ENCODE measurements at places on chromosomes 6 and 20.

DNA sequence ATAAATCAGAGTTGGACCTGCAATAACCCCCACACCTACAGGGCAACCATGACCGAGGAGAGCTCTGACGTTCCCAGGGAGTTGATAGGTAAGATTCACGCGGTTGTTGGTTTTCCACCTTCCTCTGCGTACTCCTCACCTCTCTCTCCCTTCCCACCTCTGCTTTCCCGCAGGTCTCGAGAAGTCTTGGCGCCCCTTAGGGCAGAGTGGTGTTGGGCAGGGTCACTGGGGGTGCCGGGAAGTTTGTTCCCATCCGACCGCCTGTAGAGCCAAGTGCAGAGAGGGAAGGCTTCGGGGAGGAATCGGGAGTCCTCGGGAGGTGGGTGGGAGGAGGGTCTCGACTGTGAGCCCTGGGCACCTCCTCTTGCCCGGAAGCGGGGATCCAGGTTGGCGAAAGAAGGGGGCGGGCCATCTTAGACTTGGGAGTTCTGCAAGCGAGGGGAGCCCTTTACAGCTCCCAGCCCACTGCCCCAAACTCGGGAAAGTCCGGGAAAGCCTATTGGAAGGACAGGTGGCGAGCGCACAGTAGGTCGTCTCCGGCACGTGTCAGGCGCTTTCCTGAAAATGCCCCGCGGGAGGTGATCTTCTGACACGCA is 672 bp downstream of the CARMIL1 start:
- DNase-seq = no peak

GRCh38 chr20:37192137-37192854 is 12.9 kb upstream of the MROH8 start:
- DNase-seq = peak; percentile 46

DNA sequence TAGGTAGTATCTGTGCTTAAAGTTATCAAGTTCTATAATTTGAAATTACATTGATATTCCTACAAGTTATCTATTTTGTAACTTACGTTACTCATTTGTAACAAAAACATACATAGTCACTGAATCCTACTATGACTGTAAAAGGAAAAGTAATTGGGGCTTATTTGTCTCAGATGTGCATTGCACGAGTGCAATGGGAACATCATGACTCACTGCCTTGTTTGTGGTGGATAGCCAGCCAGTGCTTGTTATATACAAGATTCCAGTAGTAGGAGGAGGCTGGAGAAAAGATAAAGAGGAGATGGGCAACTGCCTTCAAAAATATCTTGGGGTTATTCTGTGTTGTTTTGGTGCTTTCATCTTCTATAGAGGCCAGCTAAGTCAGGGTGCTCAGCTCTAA is 164.1 kb downstream of the RNF144B start:
- peak; percentile 62 for DNase-seq

DNA sequence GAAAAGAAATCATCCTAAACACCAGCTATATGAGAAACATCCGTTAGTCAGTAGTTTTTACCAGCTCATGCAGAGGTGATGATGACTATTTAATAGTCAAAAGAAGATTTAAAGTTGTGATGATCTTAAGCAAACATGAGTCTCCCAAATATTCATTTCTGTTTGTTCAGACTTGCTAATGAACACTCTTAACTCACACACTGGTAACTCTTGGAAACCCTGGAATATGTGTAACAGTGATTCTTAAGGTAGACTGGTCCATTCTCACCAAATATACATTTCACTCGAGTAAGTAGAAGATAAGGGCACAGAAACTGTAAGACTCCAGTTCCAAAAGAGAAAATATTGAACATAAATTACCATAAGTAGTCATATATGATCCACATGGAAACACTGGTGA is 29.1 kb downstream of the RSPO3 start:
- no peak for DNase-seq

GRCh38 chr6:168834801-168835200 is 393.8 kb downstream of the SMOC2 start:
- no peak for DNase-seq

- no peak for DNase-seq
Observed at GRCh38 chr20:20785226-20785625, 72.8 kb upstream of the RALGAPA2 start.

GRCh38 chr20:36893801-36894200 is 17.9 kb downstream of the TLDC2 start:
- no peak for DNase-seq

GRCh38 chr20:62580052-62580451 is 62.3 kb upstream of the SLCO4A1 start:
- DNase-seq = no peak

- DNase-seq = no peak
Observed at GRCh38 chr6:24660105-24660504, 6.6 kb downstream of the TDP2 start.

DNA sequence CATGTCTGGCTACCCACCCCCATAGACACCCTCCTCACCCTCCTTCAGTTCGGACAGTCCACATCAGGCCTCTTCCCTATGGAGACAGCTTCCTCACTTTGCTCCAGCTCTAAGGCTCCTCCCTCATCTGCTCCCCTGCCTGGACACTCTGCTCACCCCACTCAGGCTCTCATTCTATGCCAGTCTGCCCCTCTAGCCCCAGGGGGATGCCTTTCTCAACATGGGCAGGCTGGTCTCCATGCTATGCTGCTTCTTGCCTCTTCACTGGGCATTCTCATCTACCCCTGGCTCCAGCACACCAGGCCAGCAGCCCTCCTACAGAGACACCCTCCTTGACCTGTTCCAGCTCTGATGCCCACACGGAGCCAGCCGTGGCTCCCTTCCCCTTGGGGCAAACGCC is at the start of gene WFDC8:
WFDC8 (minus strand) TSS at position 101 of the 400 bp plus-strand sequence; CDS start at position 64, 37 bp downstream.
- no peak for DNase-seq

GRCh38 chr6:35474131-35474941 is 6.1 kb downstream of the RPL10A start:
- DNase-seq = no peak

GRCh38 chr6:31179896-31180295 is 9.4 kb upstream of the POU5F1 start:
- no peak for DNase-seq

DNA sequence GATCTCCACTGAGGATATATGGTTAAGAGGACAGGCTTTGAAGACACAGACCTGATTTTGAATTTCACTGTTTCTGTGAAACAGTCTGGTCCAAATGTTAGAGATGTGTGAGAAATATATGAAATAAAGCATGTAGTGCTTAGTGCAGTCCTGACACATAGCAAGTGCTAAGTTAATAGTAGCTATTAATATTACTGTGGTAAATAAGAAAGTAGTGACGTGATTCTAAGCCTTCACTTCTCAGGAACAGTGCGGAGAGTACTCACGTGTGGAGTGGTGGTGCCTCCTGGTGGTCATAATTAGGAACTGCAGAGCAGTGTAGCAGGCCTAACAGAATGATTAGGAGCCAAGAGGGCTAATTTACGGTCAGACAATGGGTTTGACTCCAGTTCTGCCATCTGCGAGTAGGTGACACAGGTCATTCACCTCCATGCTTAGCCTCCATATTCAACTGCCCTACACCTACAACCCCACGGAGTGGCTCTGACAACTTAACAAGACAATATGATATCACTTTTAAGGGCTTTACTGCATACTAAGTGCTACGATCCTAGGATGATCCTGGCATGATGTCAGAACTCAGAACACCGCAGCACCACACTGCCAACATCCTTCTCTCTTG is 106.2 kb downstream of the JPH2 start:
- peak; percentile 21 for DNase-seq

DNA sequence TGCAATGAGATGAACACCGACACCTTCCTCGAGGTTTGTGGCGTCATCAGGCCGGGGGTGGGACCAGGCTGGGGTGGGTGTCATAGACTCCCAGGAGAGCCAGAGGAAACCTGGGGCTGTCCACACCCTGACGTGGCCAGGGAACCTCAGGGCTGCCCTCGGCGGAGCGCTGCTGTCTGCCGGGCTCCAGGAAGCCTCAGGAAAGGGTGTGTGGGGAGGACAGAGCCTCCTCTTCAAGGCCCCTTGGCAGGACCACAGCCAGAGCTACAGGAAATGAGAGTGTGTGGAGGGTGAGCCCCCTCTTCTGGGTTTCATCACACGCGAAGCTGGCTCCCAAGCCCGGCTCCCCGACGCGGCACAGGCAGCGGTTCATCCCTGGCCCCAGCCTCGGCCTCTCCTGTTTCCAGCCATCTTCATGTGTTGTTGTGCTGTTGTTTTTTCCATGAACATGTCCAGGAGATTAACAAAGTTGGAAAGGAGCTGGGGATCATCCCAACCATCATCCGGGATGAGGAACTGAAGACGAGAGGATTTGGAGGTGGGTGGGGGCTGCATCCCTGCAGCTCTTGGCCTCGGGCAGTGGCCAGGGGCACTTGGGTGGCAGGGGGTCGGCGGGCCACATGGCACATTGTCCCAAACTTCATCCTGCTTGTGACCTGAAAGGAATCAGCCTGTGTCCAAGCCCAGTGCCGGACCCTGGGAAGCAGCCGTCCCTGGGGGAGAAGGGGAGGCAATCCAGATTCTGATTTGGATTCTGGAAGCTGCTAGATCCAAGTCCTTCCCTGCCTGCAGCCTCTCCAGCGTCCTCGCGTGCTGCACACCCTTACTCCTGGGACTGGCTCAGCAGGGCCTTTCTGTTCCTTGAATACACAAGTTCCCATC is 6.4 kb downstream of the NPEPL1 start:
- no peak for DNase-seq

- DNase-seq = no peak
Observed at GRCh38 chr6:64504503-64504902, 868.9 kb downstream of the PHF3 start.

- no peak for DNase-seq
Observed at GRCh38 chr6:158831571-158831970, 12.4 kb upstream of the EZR start.

DNA sequence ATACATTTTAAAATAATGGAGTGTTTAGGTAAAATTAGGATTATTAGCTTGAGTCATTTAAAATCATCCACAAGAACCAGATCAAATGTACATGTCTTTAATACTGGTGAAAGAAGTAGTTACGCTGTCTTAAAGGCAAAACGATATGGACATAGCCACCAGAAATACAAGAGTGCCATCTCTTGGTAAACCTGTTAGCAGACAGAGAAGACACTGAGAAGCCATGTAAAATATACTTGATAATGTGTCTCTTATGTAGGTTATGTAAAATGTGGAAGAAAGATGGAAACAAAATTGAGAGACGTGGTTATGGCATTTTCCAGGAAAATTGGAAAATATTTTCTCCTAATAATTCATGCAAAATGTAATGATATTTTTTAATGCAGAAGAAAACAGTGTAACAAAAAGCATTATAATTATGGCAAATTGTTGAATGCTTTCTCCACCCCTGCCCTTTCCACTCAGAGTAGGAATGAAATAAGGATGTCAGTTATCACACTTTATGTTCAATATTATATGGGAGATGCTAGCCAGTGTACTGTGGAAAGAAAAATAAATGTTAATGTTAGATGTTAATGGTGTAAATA is 12.2 kb upstream of the SLC17A2 start:
- no peak for DNase-seq

GRCh38 chr20:57693002-57693582 is 16.7 kb downstream of the PMEPA1 start:
- DNase-seq = no peak

DNA sequence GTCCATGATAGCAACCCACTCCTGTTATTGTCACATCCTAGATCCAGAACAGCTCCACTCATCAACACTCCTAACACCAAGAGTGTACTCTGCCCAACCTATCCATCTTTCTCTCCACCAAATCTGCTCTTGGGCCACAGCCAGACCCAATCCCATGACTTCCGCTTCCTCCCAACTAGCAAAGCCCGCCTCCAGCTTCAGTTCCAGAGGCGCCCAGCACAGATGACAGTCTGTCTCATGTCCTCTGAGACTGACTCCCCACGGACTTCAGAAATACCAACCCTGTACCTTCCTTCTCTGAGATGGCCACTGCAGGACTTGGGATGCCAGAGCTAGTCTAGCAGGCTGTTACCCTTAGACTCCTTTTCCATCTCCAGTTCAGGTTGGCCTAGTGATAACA is 48.6 kb downstream of the DTNBP1 start:
- no peak for DNase-seq

DNA sequence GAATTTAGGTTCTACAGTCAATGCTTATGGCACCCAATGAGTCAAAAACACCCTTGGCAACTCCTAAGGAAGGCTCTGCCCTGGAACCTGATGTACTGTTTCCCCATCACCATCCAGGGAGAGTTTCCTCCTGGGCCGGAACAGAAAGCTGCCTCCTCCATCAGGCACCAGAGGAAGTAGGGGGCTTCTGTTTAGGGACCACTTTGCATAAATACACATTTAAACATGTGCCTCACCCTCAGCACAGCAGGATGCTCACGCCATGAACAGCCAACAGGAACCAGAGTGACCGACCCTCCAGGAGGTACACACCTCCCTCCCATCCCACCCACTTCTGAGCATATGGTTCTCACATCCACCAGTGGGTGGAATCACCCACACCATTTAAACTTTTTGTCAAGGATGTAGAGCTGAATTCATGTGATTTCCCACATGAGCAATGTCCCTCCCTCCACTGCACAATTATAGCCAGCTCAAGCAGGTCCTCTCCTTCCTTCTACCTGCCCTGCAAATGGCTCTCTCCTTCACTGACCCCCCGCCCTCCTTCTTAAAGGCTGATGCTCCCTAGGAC is 14.8 kb downstream of the DDRGK1 start:
- DNase-seq = no peak

- DNase-seq = peak; percentile 60
Observed at GRCh38 chr20:45833030-45833882, at the start of gene SNX21. Gene SNX21, plus strand, starts transcription at chr20:45833799. Its CDS starts 121 bp downstream, at chr20:45833920.

- DNase-seq = no peak
Observed at GRCh38 chr6:112660626-112661025, 313.5 kb downstream of the RFPL4B start.

DNA sequence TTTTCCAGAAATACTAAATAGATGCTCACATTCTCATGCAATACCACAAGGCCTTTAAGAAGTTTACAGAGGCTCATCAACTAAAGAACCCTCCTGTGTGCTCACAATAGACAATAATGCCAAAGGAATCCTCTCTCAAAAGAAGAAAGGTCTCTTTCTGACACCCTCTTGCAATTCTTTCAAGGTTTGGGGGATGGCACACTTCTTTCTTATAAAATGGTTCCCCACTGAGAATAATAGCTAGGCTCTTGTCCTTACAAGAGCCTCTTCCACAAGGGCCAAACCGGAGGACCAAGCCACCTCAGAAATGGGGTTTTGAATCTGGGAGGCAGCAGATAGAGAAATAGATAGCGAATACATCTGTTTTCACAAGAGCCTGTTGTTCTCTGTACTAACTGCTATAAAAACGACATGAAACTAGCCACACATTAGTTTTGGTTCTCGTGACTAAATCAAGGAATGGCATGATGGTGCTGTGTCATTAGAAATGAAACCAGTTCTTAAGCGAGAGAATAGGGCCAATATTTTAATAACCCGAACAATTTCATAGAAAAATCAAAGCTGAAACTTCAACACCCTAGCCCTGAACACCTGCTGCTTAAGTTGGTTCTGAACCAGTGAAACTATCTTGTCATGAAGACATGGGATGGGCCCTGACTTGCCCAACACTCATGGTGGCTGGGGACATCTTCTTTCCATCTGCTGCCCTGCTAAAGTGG is 81.1 kb downstream of the PRDM1 start:
- DNase-seq = no peak

Measured in amniotic stem cell (primary cell).